ENCODE measurements at places on chromosomes 1 and 21.

DNA sequence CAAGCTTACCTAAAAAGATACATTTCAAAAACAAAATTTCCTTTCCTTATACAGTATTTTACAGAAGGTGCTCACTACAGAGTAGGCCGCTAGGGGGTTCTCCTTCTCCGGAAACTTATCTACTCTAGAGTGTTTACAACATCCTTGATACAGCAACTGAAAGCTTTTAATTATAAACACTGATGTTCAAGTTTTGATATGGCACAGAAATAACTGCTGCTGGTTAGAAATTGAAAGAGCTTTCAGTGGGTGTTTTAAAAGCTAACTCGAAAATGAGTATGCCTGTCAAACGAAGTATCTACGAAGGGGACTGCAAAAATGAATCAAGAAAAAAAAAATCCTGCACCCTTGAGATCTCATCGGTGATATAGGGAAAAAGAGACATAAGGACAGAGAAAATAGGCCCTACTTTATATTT lies 1.0 kb downstream of the YOD1 start:
- no peak for DNase-seq

GRCh38 chr1:15953294-15953771 lies 22.6 kb downstream of the ZBTB17 start:
- no peak for DNase-seq

- DNase-seq = no peak
Measured at GRCh38 chr21:38322311-38322950, 65.6 kb downstream of the KCNJ15 start.

- DNase-seq = peak; percentile 6
Measured at GRCh38 chr1:85229574-85230097, 28.8 kb upstream of the SYDE2 start.

DNA sequence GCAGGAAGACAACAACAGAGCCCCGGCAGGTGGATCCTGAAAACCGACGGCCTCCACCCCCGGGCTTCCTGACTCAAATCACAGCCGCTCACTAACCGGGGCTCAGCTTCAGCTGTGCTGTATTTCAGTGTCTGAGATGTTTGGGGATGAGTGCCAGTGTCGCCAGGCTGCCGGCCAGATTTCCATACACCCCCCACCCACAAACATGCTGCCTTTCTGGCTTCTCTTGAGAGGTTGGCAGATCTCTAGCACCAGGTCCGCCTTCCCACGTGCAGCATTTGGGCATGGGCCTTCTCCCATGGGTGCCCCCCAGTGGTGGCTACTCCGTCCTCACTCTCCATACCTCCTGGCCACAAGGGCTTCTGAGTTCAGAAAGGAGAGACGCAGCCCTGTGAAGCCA lies 34.8 kb downstream of the KCNAB2 start:
- DNase-seq = no peak

DNA sequence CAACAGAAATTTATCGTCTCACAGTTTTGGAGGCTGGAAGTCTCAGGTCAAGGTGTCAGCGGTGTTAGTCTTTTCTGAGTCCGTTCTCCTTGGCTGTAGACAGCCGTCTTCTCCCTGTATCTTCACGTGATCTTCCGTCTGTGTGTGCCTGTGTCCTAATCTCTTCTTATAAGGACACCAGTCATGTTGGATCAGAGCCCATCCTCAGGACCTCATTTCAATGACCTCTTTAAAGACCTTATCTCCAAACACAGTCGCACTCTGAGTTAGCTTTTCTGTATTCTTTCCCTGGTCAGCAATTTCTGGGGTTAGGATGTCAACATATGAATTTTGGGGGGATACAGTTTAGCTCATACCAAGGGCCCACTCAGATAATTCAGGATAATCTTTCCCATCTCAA lies 247.7 kb downstream of the PRDM2 start:
- no peak for DNase-seq

DNA sequence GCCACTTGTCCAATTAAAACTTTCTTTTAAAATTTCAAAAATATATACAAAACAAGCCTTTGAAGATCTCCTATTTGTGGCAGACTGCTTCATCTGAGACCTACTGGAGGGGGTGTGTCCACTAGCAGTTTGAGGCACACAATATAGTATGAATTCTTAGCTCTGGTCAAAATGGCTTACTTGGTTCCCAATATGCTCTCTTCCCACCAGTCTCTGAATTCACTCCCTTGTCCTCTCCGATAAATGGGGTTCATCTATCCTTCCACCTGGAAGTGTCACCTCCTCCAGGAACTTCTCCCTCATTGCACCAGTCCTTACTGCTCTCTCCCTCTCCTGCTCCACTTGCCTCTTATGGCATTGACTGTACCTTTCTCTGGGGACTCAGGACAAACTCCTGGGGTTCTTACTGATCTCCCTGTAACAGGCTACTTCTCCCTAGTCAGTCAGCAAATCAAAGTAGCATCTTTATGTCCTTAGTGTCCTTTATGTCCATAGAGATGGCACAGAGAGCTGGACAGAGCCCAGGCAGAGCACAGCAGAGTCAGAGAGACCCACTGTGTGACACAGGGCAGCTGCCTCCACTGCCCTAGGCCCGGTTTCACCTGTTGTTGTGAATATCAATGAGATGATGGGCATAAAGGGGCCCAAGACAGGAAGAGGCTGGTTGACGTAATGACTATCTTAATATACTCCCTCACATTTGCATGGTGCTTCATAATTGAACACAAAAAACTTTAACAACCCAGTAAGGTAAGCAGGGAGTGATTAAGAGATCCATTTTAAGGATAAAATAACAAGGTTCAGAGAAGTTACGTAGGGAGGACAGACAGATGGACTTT lies 3.6 kb downstream of the ASAP3 start:
- no peak for DNase-seq

DNA sequence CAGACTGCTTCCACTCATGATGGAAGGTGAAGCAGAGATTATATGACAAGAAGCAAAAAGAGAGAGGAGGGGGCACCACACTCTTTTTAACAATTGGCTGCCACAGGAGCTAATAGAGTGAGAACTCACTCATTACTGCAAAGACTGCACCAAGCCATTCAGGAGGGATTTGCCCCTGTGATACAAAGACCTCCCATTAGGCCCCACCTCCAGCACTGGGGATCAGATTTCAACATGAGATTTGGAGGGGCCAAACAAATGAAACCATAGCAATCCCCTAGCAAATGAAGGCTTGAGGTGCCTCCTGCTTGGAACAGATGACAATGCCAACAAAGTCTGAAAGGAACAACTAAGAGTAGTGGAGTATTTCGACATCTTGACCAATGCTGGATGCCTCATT lies 122.5 kb upstream of the COA6 start:
- no peak for DNase-seq

DNA sequence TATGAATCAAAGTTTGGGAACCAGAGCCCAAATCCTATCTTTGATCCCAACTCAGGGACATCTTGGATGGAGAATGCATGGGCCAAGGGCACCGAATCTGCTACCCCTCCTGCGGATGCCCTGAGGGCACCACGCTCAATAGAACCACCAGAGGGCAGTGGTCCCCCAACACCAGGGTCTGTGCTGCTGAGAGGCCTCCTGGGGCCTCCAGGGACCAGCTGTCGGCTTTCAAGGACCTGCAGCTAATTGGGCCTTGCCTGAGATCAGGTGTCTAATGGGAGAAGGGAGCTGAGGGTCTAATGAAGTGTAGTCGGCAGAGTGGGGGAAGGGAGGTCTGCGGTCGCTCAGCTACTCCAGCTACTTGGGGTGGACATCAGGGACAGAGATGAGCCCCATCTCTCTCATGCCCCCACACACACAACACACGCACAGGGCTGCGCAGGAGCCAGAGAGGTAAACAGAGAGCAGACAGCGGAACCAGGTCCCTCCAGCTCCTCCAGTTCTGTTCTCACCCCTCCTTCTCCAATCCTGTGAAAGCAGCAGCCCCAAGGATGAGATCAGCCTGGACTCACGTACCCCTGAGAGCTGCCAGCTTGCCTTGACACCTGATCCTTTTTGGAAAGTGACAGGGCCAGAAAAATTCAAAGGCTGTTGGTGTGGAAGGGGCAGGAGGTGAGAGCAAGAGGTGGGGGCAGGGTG lies 34.9 kb upstream of the PPP1R15B start:
- DNase-seq = peak; percentile 38

GRCh38 chr1:9284061-9284460 lies 8.6 kb upstream of the SPSB1 start:
- no peak for DNase-seq

DNA sequence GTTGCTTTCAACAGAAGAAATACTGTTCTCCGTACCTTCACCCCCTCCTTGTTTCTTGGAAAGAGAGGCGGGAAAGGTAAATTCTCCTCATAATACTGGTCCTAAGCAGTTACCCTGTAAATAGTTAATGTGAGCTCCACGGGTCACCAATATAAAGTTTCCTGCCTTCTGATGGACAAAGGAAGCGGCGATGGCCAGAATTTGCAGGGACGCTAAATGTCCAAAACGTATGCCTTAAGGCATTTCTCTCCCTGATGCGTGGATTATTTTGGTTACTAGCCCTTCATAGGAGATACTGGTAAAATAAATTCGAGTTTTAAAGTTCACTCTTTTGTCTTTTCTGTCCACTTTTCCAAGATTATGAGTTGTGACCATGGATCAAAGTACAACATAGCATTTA lies 898 bp upstream of the PTGS2 start:
- no peak for DNase-seq

GRCh38 chr1:229409616-229410369 lies 24.1 kb downstream of the ACTA1 start:
- no peak for DNase-seq

- no peak for DNase-seq
Measured at GRCh38 chr1:9363061-9363471, 70.4 kb downstream of the SPSB1 start.

Data from NCI-H2081 treated with DMSO at 0.1 percent for 48 hours (cell line).